ENCODE measurements at places on chromosomes 12 and 14. TPM values are rescaled to one million over a fixed set of nuclear protein-coding genes. Genes with fewer than 3 reads are reported as not detected.
A peak's percentile ranks its signal among the peaks of the same experiment; 100 is the strongest.

- DNase-seq, result peak; percentile 73
Observed at GRCh38 chr12:91382081-91382543, 199.5 kb upstream of the DCN start.

- peak; percentile 30 for DNase-seq
Observed at GRCh38 chr14:101602466-101602840, 41.2 kb downstream of the DIO3 start.

GRCh38 chr12:34208331-34209258 is 186.3 kb downstream of the ALG10 start:
- DNase-seq, result no peak

DNA sequence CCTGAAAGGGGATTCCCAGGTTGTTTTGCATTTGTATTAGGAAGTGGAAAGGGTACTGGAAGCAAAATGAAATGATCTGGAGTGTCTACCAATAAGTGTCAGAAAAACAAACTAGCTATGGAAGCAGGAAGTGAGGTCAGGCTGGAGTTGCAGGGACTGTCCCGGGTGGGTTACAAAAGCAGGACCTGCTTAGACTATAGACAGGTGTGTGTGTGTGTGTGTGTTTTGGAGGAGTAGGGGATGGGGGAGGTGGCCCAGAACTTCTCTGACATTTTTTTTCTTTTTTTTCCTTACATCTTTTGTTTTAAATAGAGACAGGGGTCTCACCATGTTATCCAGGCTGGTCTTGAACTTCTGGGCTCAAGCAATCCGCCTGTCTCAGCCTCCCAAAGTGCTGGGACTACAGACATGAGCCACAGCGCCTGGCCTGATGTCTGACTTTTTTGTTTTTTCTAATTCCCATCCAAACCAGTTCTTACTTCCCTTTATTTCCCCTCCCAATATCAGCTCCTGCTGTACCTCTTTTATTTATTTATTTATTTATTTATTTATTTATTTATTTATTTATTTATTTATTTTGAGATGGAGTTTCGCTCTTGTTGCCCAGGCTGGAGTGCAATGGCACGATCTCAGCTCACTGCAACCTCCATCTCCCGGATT is 512 bp upstream of the RND1 start:
- DNase-seq, result no peak

DNA sequence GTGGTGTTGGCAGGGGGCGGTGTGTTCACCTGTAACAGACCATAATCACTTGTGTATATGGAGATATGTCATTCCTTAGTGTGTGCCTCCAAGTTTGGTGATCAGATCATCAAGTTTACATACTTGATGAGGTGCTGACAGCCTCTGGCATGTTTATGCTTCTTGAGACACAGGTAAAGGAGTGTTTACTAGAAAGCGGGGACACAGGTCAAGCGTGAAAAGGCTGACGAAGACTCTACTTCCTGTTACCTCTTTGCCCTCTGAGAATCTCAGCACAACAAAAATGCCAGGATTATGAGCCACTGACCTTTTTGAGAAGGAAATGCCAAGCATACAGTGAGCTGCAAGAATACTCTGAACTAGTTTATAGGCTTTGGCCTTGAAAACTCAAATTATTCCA is 29.6 kb downstream of the PRDM4 start:
- no peak for DNase-seq

GRCh38 chr12:2854669-2855453 is 2.0 kb downstream of the TEX52 start:
- DNase-seq, result no peak

C12orf60 gene
- 0.33 TPM for total RNA-seq

TMEM120B gene
- 5.6 TPM for total RNA-seq

IFNG gene
- 0.63 TPM for total RNA-seq
